ENCODE measurements at places on chromosomes 1 and 21.

DNA sequence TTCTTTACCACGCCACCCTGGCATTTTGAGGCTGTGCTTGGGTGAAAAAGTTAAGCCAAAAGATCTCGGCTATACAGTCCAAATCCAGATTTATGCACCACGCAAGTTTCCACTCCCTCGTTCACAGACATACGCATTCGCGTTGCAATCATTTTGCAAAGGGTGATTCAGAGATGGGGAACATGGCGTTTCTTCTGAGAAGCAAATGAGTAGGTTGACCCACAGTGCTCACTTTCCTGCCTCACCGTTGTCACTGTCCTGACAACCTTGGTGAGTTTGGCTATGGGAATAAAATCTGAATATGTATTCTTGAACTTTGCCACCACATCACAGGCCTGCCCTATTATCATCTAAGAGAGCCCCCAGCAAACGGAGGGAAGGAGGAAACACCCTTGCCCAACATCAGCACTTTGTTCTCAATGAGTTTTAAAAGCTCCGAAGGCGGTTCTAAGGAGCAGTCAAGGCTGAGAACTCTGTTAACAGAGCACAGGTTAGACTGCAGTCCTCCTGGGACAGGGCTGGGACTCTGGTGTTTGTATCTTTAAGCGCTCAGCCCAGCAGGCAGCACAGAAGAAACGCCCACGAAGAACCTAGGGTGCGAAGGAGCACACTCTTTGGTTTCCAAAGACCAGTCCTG lies 86.4 kb downstream of the RUNX1 start:
- no peak for DNase-seq

GRCh38 chr21:23633447-23633940 lies 1973.8 kb downstream of the MRPL39 start:
- no peak for DNase-seq

DNA sequence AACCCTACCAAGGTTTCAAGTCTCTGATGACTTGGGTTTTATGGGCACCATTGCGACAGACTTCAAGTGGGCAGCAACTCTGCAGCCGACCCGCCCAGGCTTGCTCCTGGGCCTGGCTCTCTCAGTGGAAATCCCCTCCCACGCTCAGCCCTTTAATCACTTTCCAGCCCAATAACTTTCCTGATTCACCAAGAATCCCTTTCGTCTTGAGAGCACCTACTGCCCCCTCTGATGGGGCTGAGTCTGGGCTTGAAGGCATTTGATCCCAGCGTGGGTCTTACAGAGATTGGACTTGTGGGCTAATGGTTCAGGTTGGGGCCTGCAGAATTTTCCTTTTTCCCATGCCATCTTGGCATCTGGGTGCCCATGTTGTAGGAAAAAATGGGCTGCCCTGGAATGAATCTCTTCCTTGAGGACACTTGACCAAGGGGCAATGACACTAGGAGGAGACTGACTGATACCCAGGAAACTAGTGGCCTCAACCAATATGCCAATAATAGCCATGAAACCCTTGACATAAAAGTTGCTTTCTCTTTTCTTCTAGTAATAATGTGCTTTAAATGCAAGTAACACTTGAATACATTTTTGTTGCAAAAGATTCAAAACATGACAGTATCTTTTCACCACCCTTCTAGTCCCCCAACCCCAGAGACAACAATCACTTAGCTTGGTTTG lies 7.8 kb upstream of the PHLDA3 start:
- DNase-seq = no peak

DNA sequence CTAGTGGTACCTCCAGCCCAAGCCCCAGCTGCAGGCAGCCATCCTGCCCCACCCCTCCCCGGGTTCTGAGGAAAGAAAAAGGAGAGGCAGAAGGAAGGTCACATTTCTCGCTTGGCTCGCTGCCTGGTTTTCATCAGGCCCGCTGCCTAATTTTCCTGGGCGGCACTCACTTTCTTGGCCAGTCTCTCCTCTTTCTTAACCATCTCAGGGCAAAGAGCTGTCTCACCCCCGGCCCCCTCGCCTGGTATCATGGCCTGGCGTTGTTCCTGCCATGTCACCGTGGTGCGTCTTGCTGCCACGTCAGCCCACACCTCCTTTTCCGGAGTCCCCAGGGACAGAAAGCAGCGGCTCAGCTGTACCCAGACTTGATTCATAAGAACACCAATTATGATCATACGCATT lies 26.6 kb upstream of the CASZ1 start:
- no peak for DNase-seq

- DNase-seq = no peak
These were observed 1911.8 kb downstream of the MRPL39 start for GRCh38 chr21:23695443-23695842.

GRCh38 chr1:153677718-153678518 lies 570 bp upstream of the NPR1 start:
- DNase-seq = no peak

GRCh38 chr1:86912281-86912900 lies 1.5 kb downstream of the SELENOF start:
- no peak for DNase-seq

GRCh38 chr1:25947027-25947426 lies 40.8 kb upstream of the STMN1 start:
- no peak for DNase-seq

Data from stimulated activated CD8-positive, alpha-beta memory T cell treated with anti-CD3 and anti-CD28 coated beads, Interleukin-15, amount 100 ng/mL, for 48 hours (primary cell).